NCI-H1930 (cell line): ENCODE measurements at places on chromosomes 1 and 21.

GRCh38 chr21:17451364-17451891 lies 61.4 kb upstream of the CXADR start:
- DNase-seq, result no peak

- DNase-seq, result no peak
Measured at GRCh38 chr1:227320476-227320875, 2.2 kb upstream of the CDC42BPA start.

DNA sequence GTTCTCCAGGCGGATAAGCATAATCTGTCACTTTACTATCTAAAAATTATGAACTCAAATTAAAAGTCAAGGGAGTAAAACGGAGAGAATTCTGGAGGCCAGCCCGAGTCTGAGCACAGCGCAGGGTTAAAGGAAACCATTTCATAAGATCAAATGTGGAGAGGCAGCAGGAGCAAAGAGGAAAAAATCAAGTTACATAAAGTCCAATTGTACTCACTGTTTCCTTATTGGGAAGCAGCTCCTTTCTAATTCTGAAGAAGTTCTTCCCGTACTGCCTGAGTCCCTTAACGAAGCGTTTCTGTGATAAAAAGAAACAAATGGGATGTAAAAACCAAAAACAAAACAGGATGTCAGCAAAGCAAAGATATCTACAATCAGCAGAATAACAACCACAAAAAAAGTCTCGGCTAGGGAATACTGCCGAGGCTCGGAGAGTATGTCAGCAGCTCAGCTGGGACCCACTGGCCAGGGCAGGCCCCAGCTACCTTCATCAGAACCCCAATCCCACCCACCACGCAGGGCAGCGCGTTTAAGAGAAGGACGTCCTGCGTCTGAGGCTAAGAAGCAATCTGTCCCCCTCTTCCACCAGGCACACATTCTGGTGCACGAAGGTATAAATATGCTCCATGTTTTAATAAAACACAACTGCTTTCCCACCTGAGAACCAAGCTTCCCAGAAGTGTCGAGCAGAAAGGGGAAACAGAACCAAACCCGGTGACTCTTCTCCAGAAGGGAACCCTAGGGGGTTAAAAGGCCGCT lies 104.8 kb downstream of the SLC45A1 start:
- DNase-seq, result no peak

GRCh38 chr1:172603816-172604215 lies 55.1 kb upstream of the FASLG start:
- DNase-seq, result no peak

DNA sequence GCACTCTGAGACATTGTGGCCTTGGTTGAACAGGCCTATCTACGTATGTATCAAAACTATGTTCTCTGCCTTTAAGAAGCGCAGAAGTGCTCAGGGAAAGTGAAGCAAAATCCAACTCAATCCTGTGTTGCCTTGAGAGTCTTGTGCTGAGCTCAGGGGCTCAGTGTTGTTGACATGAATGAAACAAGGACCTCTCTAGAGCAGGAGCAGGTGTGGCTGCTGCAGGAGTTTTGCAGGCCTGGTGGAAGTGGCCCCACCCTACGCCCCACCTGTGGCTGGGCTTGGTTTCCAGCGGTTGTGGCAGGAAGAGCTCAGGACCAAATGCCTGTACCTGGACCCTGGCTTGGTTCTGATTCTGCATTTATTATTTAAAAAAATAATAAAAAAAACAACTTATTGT lies 20.9 kb downstream of the CA6 start:
- DNase-seq, result no peak

- no peak for DNase-seq
Measured at GRCh38 chr1:33381977-33382376, 48.9 kb downstream of the PHC2 start.

DNA sequence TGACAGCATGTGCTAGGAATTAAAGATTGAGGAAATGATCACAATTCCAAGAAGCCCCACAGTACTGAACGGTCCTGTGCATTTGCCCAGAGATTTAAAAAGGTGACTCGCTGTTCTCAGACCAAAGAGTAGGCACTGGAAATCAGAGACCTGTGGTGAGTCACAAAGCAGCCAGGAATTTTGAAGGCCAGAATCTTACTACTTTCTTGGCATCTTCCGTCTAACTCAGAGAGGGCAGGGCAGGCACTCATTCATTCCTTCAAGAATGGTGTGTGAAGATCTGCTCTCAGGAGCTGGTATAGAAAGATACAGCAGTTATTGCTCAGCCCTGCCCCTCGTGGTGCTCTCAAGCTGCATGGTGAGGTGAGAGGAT lies 57.9 kb downstream of the BRINP2 start:
- DNase-seq, result no peak

GRCh38 chr1:2344121-2344681 lies 47.2 kb downstream of the MORN1 start:
- no peak for DNase-seq

DNA sequence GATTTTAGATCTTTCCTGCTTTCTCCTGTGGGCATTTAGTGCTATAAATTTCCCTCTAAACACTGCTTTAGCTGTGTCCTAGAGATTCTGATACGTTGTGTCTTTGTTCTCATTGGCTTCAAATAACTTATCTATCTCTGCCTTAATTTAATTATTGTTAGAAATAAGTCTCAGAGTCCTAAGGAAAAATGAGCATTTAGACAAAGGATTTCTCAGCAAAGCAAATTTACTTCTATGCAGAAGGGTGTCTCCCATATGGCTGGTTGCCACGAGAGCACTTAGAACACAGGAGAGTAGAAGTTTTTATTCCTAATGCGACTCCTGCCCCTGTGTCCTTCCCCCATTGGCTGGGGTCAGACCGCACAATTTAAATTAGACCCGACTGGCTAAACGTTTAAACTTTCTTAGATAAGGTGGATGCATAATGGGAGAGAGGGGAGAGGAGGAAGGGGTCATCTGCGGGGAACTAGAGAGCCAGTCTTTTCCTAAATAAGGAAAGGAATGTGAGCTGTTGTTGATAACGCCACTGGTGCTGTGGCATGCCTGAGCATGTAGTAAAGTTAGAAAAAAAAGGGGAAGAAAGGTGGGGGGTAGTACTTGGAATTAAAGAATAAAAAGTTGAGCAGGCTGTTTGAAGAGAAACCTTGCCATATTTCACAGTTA lies 170.2 kb downstream of the DYRK1A start:
- no peak for DNase-seq

- no peak for DNase-seq
Measured at GRCh38 chr1:21586846-21587601, 77.8 kb downstream of the ALPL start.

DNA sequence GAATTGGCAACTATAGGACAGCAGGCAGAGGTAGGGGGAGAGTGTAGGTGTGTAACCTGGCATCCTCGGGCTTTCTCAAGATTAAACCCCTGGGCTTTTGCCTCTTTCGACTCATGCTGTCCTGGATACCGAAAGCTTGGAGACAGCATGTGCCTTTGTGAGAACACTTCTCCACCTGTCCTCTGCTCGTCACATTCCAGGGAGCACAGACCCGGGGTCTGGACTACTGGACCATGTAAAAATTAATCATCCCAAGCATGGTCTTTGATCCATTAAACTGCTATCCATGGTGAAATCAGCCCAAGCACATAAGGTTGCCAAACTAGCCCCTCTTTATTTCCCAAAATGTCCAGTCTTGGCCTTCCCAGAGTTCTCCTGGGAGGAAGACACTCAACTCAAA lies 9.0 kb upstream of the RNF186 start:
- no peak for DNase-seq

DNA sequence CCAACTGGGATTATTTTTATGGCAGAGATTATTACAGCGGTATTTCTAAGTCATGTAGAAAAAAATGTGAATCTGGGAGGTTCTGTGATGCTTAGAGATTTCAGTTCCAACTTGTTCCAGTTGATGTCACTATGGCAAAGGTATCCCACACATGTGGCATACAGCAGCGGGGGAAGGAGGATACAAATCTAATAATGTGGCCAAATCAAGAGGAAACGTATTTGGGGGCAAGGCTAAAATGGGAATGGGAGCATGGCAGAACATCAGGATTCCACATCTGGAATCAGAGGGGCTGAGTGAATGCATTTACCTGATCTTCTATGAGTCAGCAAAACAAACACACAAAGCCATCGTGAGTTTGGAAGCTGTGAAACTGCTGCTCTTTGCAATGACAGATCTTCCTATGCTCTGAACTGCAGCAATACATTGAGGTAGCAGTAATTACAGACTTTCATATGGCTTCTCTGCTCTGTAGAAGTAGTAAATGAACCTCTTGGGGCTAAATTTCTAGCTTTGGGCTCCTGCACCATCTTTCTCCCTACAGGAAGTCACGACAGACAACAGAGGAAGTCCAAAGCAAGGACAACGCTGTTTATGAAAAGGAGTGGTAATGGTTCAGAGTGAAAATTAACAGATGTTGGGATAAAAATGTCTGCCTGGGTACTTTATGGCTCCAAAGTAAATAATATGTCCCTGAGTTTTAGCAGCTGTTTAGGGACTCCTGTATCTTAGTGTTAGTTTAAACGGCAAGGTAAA lies 55.5 kb downstream of the GABPA start:
- DNase-seq, result peak; percentile 46
